NK-92 treated with Interleukin-12 subunit alpha and Interleukin-12 subunit beta, amount 100 ng/mL, for 24 hours (cell line): ENCODE measurements at places on chromosomes 7 and 10.
A peak's percentile ranks its signal among the peaks of the same experiment; 100 is the strongest.

DNA sequence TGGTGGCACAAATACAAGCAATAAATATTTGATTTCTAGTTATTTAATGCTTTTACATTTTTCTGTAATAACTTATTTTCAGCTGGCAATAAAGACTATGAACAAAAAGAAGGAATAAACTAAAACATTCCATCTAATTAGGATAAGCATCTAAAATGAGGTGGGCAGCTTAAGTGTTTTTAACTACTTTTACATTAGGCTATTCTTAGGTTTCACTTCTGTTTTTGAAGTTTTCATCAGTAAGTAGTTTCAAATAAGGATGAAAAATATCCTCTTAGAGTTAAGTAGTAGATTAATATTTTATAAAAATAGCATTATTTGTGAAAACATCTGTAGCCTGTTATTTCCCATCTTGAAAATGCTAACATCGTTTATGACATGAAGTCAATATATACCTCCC lies 15.9 kb downstream of the NT5C2 start:
- DNase-seq, result no peak

DNA sequence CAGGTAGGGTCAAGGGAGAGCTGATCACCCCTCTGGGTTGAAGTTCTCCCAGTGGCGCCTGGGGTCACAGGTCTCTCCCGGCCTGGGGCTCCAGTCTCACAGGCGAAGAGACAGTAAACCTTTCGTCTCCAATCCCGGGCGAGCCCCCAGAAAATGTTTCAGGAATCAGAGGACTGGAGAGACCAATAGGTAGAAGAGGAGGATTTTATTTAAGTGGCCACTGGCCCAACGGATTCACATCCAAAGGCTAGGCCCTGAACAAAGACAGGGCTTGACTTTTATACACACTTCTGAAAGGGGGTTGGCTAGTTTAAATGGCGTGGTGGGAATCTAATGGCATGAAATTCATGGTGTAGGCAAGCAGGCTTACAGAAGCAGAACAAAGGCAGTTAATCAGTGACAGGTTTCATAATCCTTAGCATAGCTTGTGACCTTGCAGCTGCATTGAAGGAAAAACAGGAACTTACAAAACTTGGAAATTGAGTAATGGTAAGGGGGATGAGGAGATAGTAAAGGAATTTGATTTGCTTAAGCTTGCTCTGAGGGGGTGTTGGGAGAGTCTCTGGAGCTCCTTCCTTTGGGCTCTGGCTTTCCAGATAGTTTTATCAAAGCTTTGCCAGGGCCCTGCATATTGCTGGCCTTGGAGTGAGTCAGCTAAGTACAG lies 105.5 kb downstream of the TRIM24 start:
- no peak for DNase-seq

GRCh38 chr7:22812353-22812752 lies 10.3 kb downstream of the TOMM7 start:
- DNase-seq, result no peak

GRCh38 chr10:91339729-91340128 lies 70.4 kb upstream of the HECTD2 start:
- DNase-seq, result no peak

- DNase-seq, result no peak
These were observed 694.4 kb upstream of the C7orf33 start for GRCh38 chr7:147896121-147896520.

DNA sequence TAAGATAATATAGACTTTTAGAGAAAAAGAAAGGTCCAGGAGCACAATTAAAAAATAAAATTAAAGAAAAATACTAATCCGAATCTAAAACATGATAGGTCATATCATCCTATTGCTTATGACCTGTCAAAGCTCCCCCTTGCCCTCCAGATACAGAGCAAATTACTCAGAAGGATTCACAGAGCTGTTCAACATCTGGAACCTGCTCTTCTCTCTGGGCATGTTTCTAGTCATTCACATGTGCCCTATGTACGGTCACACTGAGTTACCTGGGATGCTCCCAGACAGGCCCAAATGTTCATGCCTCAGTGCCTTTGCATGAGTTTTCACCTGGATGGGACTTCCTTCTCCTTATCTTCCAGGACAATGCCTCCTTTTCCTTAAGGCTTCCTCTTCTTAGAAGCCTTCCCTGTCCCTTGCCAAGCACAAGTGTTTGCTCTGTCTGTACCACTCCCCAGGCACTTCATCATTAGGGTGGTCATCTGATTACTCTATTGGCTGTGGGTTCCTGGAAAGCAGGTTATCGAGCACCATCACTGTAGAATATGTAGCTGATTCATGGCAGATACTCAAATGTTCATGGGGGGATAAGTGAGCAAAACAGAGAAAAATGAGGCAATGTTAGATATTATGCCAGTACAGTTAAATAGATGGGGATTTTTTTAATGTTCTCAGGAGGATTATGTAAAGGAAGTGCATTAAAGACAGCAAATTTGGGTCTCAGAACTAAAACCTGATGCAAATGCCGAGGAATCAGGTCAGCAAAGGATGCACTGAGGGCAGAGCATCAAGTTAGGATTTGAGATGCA lies 12.0 kb upstream of the AOAH start:
- no peak for DNase-seq

DNA sequence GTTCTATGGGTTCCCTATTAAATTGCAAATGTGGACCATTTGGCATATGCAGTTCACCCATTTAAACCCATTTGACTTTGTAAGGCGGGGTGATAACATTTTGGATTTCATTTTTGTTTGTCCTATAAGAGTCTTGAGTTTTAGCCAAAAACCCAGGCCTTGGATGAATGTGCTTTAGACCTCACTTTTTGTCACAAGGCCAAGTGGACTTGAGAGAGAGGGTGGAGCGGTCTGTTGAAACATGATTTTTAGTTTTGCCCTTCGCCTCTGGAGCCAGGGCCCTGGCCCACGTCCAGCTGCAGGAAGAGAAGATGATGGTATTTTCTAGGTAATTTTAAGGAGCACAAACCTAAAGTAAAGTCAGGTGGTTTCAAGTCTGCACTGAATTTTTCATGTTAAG lies 260.1 kb downstream of the SLC25A13 start:
- DNase-seq, result no peak

GRCh38 chr7:19080093-19080492 lies 37.3 kb downstream of the TWIST1 start:
- DNase-seq, result no peak

- DNase-seq, result no peak
These were observed 506.5 kb upstream of the MKI67 start for GRCh38 chr10:128632694-128633093.

- DNase-seq, result no peak
These were observed 145.4 kb downstream of the ARHGAP22 start for GRCh38 chr10:48459270-48460150.

- DNase-seq, result no peak
These were observed 170.5 kb downstream of the RPS24 start for GRCh38 chr10:78203915-78204818.

- peak; percentile 28 for DNase-seq
These were observed 26.5 kb downstream of the DNAJB12 start for GRCh38 chr10:72328045-72328828.

DNA sequence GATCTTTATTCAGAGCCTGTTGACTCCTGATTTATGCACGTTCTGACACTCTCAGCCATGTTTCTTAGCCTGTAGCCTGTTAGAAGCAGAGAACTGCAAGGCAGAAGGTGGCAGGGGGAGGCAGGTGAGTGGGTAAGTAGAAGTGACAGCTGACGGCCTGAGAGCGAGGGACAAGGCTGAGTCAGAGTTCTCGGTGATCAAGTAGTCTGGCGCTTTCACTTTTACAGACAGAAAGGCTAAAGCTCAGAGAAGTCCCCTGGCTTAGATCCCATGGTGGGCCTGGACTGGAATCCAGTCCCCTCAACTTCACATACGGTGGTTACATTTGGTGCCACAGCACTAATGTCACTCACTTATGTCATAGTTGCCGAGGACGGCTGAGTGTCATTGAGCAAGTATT lies 139.0 kb downstream of the TACC2 start:
- DNase-seq, result no peak

DNA sequence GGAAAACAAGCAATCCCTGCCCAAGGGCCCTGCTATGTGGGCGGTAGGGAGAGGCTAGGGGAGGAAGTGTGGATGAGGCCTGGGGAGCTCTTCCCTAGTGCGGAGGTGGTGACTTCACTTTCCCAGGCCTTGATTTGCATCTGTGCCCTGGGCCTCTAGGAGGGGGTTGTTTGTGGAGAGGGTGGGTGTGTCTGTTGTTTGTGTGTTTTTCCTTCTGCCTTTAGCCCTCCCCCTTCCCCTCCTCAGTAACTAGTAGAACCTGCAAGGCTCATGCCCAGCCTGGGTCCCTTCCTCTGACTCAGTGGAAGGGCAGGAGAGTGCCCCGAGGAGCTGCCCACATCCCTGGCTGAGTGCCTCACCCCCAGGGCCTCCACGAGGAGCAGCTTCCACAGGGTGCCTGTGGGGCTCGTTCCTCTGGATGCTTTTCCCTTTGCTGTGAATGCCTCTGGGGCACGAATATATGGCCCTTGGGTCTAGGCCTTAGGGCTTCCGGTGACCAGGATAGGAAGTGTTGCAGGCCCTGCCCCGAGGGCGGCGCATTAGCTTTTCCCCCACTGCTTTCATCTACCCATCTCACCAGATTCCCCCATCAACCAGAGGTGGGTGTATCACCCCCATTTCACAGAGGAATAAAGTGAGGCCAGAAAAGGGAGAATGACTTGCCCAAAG lies 89.4 kb upstream of the DUSP5 start:
- no peak for DNase-seq

- no peak for DNase-seq
These were observed 65.9 kb upstream of the MEOX2 start for GRCh38 chr7:15752377-15752776.

DNA sequence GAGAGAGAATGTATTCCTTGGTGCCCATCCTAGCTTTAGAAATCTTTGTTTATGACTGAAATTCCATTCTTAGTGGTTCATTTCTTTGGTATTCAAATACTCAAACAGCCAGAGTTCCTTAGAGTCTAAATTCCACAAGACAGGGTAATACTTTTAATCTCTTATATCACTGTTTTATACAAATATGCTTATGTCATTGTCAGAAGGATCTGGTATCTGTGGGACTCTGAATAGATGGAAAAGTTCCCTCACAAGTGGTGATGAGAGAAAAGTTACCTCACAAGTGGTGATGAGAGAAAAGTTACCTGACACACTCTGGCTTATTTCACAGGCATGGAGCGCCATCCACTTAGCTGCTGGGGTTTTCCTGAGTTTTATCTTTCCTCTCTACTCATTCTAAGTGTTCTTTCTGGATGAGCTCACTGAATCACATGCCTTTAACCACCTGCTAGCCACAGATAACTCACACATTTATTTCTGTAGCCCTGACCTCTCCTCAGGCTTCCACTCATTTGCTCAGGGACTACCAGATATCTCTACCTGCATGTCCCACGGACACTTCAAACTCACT lies 784.0 kb downstream of the SUGCT start:
- DNase-seq, result no peak

DNA sequence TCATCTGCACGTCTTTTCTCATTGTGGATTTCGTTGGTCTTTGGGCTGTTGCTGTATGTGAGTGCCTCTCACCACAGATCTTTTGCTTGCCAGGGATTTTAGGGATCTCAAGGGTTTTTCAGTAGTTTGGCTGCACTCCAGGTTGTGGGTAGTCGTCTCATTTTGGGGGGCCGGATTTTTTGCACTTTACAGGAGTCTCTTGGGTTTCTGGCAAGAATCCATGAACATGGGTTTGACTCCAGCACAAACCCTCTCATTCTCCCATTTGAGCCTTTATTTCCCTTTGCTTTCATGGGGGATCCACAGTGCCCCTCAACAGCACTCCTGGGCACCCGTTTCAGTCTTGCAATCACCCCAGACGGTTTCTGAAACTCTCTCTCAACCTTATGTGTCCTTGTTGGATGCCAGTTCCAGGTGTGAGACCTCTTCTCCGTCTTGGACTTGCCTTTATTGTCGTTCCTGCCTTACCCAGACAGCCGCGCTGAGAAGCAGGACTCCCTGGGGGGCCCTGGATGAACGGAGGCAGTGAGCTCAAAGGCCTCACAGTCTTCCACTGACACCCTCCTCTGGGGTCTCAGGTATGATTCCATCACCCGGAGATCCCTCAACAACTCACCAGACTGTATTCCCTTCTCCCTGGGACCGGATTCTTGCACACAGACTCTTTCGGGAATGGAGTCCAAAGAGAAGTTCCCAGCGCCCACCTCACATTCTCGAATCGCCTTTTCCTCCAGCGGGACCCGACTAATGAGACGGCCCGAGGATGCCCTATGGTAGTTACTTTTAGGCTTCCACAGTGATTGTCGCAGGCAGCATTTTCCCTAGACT lies 18.8 kb upstream of the ZNF273 start:
- DNase-seq, result no peak

DNA sequence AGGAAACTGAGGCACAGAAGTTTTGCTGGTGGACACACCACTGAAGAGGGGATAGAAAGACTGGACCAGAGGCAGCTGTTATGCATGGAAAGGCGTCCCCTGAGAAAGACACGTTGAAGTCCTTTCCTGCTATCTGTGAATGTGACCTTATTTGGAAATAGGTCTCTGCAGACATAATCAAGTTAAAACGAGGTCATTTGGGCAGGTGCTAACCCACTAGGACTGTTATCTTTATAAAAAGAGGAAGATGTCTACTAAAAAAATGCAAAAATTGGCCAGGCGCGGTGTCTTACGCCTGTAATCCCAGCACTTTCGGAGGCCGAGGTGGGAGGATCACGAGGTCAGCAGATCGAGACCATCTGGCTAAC lies 31.6 kb downstream of the ELMO1 start:
- no peak for DNase-seq

- no peak for DNase-seq
These were observed 2.5 kb upstream of the ZNF33A start for GRCh38 chr10:38007991-38008390.

DNA sequence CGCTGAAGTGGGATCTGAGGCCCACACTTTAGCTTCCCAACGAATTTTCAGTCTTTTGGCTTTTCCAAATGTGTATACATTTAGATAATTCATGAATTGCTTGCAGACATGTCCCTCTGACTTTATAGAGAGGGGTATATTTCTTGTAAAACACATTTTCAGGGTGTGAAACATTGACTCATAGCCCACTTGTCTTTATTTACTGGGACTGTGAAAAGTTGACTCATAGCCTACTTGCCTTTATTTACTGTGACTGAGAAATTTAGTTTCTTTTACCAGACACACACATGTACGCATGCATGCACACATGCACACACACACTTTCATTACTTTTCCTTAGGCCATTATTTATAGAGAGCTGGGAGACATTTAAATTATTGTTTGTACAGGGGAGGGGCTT lies 79.1 kb downstream of the VTI1A start:
- no peak for DNase-seq
